ENCODE measurements at places on chromosomes 12 and 14.

DNA sequence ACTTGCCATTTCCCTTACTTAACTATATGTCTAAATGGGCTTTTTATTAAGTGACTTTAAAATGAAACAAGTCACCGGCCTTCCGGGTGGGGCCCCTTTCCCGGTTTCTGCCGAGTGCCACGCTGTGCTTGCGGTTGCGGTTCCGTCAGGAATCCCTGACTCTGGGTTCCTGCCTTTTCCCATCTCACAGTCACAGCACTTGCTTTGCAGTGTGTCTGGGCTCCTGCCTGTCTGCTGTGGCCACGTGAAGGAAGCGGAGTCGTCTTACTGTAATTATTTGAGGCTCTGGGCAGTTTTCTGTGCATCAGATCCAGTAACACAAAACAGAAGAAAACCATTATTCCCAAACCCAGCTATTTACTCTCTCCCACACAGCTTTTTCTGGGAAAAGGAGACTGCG, 44.0 kb upstream of the FRMD6 start:
- DNase-seq = peak; percentile 94

- DNase-seq = no peak
Measured at GRCh38 chr12:124545508-124546418, 21.6 kb downstream of the NCOR2 start.

GRCh38 chr14:92575061-92575747, 61.6 kb downstream of the RIN3 start:
- DNase-seq = no peak

DNA sequence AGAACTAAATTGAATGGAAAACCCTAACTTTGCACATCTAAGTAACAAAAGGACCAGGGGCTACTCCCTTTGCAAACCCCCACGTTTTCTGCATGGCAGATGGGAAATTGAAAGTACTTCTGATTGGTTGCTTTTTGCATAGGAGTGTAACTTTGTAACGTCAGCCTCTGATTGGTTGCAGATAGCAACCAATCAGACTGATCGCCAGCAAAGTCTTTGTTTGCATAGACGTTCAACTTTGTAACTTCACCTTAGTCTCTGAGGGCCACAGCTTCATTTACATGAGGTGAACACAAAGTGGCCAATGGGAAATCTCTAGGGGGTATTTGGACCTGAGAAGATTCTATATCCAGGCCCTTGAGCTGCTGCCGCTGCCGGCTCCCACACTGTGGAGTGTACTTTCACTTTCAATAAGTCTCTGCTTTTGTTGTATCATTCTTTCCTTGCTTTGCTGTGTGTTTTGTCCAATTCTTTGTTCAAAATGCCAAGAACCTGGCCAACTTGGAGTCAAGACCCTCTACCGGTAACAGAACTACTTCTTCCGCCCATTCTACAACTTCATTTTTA, 102.5 kb upstream of the PRICKLE1 start:
- no peak for DNase-seq

- DNase-seq = no peak
Measured at GRCh38 chr12:75874441-75874840, 157.1 kb downstream of the PHLDA1 start.

GRCh38 chr14:51643140-51643539, 8.6 kb upstream of the FRMD6 start:
- DNase-seq = peak; percentile 59

DNA sequence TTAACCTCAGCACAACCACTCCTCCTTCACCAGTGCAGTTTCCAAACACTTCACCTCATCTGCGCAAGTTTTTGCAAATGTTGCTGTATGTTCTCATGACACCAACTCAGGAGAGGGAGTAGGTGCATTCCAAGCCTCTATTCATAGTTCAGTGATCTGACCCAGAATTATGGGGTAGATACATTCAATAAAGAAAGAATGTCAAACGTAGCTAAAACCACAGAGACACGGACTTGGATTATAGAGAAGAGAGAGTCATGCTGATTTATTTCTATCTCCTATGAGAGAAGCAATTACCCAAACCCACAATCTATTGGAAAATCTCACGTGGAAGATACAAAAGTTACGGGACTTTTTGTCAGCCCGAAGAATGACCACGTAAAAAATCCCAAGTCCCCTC, 1006.0 kb upstream of the TMEM132C start:
- peak; percentile 51 for DNase-seq

DNA sequence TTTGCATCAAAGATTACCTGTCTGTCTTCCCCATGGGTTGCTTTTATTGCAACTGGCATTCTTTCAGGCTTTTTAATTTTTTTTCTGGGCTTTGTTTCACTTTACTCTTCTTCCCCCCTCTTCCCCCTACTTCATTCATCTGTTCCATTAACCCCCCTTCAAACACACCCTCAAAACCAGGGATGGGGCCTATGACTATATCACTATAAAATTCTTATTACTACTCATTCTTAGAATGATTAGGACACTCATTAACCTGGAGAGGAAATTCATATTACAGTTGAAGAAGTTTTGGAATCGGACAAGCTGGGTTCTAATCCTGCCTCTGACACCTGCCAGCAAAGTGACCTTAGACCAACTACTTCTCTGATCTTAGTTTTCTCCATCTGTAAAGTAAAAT, 24.8 kb upstream of the MDM1 start:
- DNase-seq = no peak

DNA sequence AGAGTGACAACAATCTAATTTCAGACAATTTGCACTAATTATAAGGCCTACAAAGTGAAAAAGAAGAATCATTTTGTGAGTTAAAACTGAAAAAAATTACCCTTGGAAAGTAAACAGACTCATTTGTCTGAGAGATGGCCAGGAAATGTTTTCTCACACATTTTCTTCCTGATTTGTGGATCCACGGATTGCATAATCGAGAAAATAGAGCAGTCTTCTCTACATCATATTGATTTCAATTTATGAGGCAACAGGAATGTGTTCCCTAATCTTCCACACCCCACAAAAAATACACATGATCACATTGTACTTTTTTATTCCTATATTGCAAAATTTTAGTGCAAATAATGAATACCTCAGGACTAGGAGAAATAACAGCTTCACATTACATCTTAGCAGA, 160.8 kb downstream of the CCER1 start:
- peak; percentile 1 for DNase-seq

- DNase-seq = no peak
Measured at GRCh38 chr14:104321088-104321801, 182.9 kb downstream of the KIF26A start.

GRCh38 chr14:99971087-99971940, 93.9 kb upstream of the EVL start:
- no peak for DNase-seq

DNA sequence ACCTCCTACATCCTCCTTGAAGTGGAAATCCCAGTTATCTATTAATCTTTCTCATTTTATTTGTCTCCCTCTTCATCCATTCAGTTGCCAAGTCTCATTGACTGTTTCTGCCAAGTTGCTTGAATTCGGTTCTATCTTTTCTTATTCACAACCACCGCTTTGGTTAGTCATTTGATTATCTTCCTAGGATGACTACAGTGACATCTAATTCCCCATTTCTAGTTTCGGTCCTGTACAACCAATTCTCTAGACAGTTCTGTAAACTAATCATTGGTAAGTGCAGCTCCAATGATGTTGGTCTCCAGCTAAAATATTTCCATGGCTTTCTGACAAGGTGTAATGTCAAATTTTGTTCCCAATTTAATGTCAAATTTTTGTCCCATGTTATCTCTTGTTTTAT, 220.1 kb downstream of the ADAMTS20 start:
- DNase-seq = no peak

GRCh38 chr12:13144266-13144828, 40.9 kb upstream of the GSG1 start:
- DNase-seq = no peak

DNA sequence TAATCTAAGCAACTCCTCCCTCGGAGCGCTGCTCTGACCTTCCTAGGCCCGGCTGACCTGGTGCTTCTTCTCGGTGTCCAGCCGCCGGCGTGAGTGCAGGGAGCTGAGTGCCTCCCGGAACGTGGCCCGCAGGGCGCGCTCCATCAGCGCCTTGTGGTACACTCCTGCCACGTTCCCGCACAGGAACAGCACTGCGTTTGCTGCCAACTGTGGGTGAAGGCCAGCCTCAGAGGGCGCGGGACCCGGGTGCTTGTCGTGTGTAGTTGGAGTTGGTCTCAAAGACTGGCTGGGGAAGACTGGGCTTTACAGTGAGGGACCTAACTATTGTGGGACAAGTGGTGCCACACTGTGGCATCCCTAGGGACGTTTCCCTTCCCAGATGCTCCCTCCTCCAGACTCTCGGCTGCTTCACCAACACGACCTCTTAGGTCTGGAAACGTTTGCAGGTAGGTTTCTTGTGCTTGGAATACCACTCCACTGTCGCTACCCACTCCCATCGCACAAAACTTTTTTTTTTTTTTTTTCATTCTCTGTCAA, 3.1 kb downstream of the ADCY4 start:
- no peak for DNase-seq

All from GM04503 (cell line).